ENCODE measurements at places on chromosomes 12 and 14.

- DNase-seq = no peak
These were observed 13.7 kb downstream of the SPRYD3 start for GRCh38 chr12:53065470-53065869.

DNA sequence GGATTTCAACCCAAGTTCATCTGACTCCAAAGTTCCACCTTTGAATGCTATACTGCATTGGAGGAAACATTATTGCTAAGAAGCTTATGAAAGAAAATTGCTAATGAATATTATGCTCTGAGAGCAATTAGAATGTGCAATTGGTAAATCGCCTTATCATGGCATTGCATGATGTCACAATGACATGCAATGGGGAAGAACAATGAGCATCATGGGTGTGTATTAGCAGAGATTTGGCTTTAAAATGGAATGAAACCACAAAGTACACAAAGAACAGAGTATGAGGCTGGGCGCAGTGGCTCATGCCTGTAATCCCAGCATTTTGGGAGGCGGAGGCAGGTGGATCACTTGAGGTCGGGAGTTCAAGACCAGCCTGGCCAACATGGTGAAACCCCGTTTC, 34.7 kb downstream of the FOS start:
- no peak for DNase-seq

DNA sequence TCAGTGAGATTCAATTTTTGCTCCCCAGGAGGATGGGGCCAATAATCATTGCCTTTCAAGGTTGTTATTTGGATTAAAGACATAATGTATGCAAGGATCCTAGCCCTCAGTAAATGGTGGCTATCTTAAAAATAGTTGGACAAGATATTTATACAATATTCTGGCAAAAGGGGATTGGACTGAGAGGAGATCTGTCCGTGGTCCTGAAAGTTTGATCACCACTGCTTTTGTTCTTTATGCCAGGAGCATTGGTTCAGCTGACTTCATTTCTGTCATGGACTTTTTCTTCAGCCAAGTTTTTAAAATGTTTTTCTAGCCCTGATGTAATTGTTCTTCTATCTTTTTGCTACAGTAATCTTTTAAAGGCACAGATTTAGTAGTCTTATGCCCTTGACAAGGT, 70.2 kb upstream of the TCL1A start:
- peak; percentile 13 for DNase-seq

GRCh38 chr14:104477666-104478380, 101.7 kb upstream of the C14orf180 start:
- DNase-seq = no peak

- no peak for DNase-seq
These were observed 193 bp downstream of the ACACB start for GRCh38 chr12:109116611-109116949.

DNA sequence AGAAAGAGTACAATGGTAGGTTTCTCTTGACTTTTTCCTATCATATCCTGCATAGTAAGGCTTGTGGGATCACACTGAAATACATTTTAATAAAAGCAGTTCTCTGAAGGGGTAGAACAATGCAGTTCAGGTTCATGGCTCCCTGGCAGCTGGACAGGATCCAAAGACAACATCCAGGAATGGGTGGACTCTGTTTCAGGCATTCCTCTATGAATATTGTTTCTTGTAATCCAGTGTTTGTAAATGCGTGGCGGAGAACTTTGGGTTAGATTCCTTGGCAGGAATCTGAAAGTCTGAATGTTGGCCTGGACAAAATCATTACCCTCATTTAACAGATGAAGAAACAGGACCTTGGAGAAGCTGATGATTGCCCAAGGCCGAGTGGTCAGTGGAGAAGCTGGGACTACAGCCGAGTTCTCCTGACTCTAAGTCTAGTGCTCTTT, 43.5 kb downstream of the SYNE2 start:
- DNase-seq = no peak

DNA sequence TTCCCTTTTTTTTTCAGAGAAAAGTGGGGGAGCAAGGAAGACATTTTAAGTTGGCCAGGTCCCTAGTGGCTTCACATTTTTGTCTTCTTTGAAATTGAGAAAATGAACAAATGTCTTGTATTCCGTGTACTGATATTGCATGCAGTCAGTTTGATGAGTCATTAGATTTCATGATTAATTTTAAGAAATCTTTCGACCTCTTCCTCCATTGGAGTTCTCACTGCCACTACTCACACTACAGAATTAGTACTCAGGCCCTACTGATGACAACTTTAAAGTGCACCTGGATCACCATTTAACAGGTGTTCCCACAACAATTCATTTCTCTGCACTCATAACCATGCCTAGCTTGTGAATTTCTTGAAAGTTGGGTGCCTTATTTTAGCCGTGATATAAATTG, 50.5 kb downstream of the SAMD4A start:
- no peak for DNase-seq
